AG08395 (cell line): ENCODE measurements at places on chromosomes 16 and 17.

DNA sequence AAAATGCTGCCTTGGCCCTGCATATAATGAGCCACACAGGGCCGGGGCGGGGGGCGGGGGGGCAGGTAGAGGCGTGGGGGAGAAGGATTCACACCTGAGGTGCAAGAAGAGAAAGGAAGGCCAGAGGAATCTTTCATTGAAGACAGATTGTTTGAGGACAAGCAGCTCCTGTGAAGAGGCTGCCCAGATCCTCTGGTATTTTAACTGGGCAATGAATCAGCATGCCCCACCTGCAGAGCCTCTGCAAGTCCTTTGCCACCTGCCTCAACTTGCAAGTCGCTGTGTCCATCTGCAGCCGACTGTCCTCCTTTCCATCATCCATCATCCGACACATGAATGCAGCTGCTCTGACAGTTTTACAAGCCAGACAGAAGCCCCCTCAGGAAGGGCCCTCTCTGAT is 1.2 kb upstream of the SOST start:
- no peak for DNase-seq

GRCh38 chr16:83674931-83675535 is 132.7 kb upstream of the HSBP1 start:
- DNase-seq: no peak

DNA sequence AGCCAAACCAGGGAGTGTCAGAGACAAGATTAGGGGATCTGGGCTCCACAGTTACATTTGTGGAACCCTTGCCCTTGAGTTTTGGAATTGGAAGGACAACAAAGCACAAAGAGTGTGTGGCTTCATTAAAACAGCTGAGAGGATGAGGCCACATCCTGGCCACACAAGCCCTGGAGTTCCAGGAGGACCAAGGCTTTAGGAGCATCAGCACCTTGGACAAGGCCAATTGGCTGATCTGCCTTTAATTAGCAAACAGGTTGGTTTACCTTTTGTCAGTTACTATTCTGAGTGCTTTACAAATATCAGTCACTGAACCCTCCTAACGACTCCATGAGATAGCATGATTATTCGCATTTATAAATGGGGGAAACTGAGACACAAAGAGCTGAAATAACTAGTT is 54.7 kb downstream of the SLC6A2 start:
- DNase-seq: no peak

DNA sequence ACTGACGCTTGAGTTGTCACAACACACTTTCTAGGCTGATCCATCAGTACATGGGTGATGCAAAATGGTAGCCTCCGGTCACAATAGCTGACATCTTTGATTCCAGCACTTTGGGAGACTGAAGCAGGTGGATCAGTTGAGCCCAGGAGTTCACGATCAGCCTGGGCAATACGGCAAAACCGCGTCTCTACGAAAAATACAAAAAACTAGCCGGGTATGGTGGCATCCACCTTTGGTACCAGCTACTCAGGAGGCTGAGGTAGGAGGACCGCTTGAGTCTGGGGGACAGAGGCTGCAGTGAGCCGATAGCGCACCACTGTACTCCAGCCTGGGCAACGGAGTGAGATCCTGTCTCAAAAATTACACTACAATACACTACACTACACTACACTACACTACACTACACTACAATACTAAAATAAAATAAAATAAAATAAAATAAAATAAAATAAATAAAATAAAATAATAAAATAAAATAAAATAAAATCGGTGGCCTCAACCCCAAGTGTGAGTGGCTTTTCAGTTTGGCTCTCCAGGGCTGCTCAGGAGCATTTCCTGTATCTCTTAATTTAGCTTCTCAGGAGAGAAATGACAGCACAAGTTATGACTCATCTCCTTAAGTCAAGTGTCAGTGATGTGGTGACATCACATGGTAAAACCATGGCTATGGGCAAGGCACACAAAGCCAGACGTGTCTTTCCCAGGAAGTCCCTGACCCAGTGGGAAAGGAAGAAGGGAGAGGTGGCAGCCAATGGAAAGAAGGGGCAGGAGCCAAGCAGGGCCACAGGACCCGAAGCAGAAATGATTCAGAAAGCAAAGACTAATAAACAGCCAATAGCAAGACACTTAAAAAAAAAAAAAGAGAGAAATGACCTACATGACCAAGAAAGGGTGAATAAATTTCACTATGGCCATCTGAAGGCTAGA is 75.3 kb upstream of the TBC1D3K start:
- peak; percentile 81 for DNase-seq

DNA sequence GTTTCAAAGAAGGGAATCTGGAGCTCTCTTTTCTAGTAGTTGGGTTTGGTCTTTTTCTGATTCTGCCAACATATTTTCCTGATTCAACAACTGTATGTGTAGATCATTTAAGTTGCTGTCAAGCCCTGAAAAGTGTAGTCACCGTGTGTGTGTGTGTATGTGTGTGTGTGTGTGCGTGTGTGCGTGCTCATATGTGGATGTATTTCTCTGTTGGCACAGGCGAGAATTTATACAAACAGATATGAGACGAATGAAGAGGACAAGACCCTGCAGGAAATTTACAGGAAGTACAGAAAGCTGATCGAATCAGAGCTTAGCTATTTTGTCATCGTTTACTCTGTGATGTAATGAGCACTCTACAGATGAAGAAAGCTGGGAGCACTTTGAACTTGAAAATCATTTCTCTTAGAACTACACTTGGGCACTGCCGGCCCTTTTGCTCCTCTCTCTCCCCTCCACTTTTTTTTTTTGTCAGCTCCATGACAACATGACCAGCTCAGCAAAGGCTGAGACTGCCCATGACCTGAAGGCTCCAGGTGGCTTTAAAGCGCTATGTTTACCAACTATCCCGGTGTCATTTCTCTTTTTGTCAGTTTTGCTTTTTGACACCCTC is 11.2 kb downstream of the FBXO39 start:
- DNase-seq: no peak
